Activated T-helper 1 cell treated with anti-CD3 and anti-CD28 coated beads, Interleukin-2, amount 50 U/mL, for 16 hours (primary cell): ENCODE measurements at places on chromosomes 3 and 15.

GRCh38 chr15:64092864-64093626, 593 bp downstream of the CIAO2A start:
- no peak for DNase-seq

- no peak for DNase-seq
Observed at GRCh38 chr3:15557511-15557946, 36.0 kb upstream of the COLQ start.

GRCh38 chr3:197286678-197287077, 11.7 kb downstream of the DLG1 start:
- DNase-seq: no peak

- DNase-seq: no peak
Observed at GRCh38 chr15:56530157-56530556, 65.2 kb upstream of the MNS1 start.

DNA sequence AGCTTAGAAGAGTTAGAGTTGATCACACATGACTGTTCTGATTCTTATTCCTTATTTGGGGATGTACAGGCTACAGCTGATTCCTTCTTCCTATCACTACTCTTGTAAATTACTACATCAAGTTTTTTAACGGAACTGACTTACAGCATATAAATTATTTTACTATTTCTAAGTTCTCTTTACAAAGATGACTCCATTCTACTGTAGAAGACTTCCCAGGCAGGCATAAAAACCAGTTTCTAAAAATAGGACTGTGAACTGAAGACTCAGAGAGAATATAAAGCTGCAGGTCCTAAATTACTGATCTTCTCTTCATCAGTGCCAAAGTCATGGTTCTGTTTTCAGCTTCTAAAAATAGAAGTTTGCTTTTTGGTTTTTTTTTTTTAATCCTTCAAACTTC, 38.9 kb downstream of the ANO10 start:
- DNase-seq: no peak

- no peak for DNase-seq
Observed at GRCh38 chr15:80977627-80978036, 12.0 kb downstream of the MESD start.

GRCh38 chr15:74345051-74345450, 22.4 kb downstream of the CYP11A1 start:
- no peak for DNase-seq

- no peak for DNase-seq
Observed at GRCh38 chr3:150871192-150871591, 34.0 kb downstream of the MINDY4B start.

DNA sequence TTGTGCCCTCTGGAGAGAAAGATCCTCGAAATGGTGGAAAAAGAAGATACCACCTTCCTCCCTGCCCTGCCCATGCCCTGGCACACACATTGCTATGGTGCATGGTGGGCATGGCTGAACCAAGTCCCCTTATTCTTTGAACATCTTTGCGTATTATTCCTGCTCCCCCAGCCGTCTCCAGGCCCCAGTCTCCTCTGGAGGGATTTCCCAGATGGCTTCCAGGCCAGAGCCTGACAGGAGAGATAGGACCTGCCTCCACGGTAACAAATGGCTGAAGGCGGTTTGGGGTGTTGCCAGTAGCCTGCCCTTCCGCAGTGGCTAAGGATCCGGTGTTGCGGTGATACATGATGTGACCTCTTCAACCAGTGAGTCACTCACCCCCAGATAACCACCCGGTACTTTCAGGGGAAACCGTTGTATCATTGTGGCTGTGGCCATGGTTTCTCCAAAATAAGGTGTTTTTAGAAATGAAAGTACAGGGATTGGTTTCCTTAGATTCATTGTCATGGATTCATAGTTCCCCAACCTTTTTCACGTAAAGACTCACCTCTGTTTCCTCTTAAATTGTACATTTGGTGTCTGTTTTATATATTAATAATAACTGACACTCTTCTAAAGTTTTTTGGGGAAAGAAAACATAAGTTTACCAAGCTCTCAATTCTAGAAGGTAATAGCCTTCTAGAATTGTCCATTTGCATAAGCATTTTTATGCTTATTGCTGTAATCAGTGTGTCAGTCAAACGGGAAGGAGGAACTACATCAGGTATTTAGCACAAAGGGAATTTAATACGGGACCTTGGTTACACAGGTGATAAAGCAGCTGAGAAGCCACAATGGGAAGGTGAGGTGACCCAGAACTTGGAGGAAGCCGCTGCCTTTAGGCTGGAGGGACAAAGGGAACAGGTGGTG, 25.9 kb downstream of the SMAD3 start:
- DNase-seq: peak; percentile 36

DNA sequence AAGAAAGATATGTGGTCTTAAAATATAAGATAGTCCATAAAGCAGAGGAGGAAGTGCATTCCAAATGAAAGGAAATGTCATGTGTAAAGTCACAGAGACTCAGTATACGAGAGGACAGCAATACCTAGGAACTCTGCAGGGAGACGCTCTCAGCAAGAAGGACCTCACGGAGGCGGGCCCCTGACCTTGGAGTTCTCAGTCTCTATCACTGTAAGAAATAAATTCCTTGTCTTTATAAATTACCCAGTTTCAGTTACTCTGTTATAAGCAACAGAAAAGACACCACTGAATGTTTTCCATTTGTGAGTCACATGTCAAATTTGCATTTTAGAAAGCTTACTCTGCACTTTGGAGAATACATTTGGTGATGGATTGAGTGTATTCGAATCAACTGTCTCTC, 140.6 kb downstream of the GBE1 start:
- no peak for DNase-seq

DNA sequence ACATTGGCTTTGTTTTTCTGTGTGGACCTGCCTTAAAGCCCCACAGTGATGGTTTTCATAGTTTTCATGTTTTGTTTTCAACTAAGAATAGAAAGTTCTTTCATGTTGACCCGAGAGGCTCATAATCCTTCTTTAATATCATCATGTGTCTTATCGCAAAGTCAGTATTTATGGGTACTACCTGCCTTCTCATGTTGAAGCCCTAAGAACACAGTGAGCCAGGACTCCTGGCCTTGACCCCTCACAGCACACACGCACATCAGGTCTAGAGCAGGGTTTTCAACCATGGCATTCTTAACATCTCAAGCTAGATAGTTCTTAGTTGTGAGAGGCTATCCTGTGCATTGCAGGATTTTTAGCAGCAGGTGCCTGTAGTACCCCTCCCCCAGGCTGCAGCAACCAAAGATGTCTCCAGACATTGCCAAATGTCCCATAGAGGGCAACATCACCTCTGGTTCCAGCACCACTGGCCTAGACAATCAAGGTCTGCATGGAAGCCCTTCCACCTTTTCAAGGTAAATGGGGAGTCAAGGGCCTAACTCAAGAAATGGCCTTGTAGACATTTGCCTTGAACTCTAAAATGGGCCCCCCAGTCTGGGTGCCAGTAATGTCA, 118.3 kb downstream of the MTHFS start:
- no peak for DNase-seq

- DNase-seq: no peak
Observed at GRCh38 chr3:126121632-126122031, 37.7 kb upstream of the SLC41A3 start.

DNA sequence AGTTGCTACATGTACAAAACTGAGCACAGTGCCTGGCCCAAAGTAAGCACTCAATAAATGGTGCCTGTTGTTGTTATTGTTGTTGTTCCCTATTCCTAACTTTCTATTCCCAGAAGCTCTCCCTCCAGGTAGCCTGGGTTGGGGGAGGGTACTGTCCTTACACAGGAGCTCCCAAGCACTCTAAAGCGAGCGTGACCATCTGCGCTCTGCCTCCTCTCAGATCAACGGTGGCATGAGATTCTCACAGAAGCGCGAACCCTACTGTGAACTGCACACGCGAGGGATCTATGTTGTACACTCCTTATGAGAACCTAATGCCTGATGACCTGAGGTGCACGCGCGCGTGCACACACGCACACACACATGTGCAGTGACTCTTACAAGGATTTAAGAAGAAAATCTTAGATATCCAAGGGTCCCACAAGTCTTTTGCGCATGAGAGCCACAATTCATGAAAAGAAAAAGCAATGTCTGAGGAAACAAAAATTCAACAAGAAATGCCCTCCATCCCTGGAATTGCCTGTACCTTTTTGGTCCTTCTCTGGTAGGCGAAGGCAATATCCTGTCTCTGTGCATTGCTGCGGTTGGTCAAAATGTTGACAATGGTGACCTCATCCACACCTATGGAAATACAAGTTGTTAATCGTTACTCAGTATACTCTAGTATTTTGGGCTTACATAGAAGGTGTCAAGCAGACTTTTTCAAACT, 33.7 kb downstream of the ANXA2 start:
- DNase-seq: no peak

GRCh38 chr15:65275728-65276126, 11.0 kb downstream of the PARP16 start:
- no peak for DNase-seq

- no peak for DNase-seq
Observed at GRCh38 chr15:90003736-90004135, 2.6 kb downstream of the ZNF710 start.

DNA sequence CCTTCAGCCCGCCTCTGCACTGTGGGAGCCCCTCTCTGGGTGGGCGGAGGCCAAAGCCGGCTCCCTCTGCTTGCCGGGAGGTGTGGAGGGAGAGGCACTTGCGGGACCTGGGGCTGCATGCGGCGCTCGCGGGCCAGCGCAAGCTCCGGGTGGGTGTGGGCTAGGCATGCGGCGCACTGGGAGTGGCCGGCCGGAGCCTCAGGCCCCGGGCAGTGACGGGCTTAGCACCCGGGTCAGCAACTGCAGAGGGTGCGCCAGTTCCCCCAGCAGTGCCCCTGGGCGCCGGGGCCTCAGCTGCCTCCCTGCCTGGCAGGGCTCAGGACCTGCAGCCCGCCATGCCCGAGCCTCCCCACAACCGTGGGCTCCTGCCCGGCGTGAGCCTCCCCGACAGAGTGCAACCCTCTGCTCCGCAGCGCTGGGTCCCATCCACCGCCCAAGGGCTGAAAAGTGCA, 98.9 kb upstream of the POU1F1 start:
- DNase-seq: no peak

- no peak for DNase-seq
Observed at GRCh38 chr3:66577426-66578203, 76.8 kb upstream of the LRIG1 start.

DNA sequence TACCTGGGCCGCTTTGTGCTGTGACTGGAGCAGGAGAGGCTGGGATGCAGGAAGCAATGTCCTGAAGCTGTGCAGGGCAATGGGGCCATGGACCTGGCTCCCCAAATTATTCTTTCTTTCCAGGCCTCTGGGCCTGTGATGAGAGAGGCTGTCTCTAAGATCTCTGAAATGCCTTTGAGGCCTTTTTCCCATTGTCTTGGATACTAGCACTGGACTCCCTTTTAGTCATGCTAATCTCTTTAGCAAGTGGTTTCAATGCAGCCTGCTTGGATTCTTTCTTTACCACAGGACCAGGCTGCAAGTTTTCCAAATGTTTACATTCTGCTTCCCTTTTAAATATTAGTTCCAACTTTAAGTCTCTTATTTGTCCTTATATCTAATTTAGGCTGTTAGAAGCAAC, 64.8 kb upstream of the SGO1 start:
- no peak for DNase-seq

DNA sequence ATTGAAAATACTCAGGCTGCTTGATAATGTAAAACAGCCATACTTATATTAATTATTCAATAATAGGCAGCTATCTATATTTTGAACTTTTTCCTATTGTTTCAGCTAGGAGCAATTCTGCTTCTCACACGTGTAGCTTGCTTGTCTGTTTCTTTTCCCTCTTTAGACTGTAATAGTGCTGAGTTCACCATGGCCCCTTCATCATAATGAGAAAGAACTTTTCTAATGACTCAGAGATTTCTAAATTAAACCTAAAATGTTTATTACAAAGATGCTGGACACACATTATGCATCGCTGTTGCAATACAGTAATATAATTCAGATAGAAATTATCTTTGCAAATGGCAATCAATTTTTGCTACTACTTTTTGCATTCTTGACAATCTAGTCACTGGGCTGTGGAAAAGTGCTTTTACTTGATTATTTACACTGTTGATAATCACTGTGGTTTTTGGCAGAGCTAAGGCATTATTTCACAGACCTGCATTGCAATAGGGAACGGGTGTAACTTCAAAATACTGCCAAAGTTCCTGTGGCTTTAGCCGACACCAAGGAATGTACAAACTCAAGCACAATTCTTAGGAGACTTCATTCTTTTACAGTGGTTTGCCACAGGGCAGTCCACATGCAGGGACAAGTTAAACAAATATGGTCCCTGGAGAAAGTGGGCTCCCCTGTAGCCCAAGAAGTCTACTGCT, 281.0 kb upstream of the TBL1XR1 start:
- no peak for DNase-seq

GRCh38 chr3:55907616-55908015, 420.5 kb upstream of the WNT5A start:
- DNase-seq: no peak

GRCh38 chr15:98438326-98438725, 210.0 kb upstream of the IGF1R start:
- no peak for DNase-seq

DNA sequence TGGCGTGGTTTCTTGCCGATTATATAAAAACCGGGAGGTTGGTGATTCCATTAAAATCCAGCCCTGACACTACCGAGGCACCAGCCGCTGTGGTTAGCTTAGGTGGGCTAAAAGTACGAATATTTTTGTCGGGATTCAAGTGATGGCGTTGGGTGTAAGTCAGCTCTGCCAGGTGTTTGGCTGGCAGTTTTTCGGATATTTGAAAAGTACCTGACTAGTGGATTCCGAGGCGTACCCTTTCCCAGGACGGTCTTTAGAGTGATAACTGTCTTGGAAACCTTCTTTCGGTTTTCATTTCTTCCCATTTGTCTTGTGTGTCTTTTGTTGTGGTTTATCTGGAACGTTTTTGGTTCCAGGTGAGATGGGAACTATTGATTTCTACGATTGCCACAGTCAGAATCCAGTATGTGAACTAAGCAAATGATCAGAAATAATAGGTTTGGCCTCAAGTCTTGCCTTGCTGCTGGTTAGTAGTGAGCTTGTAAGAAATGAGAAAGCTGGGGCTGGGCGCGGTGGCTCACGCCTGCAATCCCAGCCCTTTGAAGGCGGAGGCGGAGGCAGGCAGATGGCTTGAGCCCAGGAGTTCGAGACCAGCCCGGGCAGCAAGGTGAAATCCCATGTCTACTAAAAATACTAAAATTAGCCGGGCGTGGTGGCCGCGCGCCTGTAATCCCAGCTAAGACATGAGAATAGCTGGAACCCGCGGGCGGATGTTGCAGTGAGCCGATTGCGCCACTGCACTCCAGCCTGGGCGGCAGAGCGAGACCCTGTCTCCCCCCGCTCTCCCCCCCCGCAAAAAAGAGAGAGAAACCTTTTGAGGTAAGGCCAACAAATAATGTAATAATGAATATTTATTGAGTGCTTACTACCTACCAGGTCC, 1.4 kb downstream of the FYTTD1 start:
- DNase-seq: no peak

- no peak for DNase-seq
Observed at GRCh38 chr3:171092467-171092911, 66.0 kb upstream of the SLC2A2 start.

GRCh38 chr15:99481113-99481950, 84.5 kb upstream of the MEF2A start:
- no peak for DNase-seq

- no peak for DNase-seq
Observed at GRCh38 chr15:94174399-94174802, 57.0 kb upstream of the MCTP2 start.

- DNase-seq: no peak
Observed at GRCh38 chr3:112604536-112604935, 36.4 kb downstream of the CCDC80 start.

GRCh38 chr3:45353070-45353469, 35.3 kb upstream of the LARS2 start:
- no peak for DNase-seq
